ENCODE measurements at places on chromosomes 5 and 9. TPM values are rescaled to one million over a fixed set of nuclear protein-coding genes. Genes with fewer than 3 reads are reported as not detected.

Gene DOCK8
- total RNA-seq: 27.5 TPM

Gene HRCT1
- 9.5 TPM for total RNA-seq

Gene LCP2
- total RNA-seq: 52.7 TPM

Gene CA9
- total RNA-seq: not detected

Gene FGF18
- 0.66 TPM for total RNA-seq

Gene SGCD
- total RNA-seq: 7.3 TPM

Gene UAP1L1
- total RNA-seq: 6.7 TPM

Gene ECSCR
- total RNA-seq: 15.8 TPM

Gene QRFP
- not detected for total RNA-seq

Gene PDZD2
- total RNA-seq: 44.2 TPM

Gene ANKRD18A
- total RNA-seq: not detected

Gene TOR1B
- 32.3 TPM for total RNA-seq

Gene KIF24
- 0.65 TPM for total RNA-seq

Gene SPAAR
- total RNA-seq: 7.8 TPM

Gene AMBP
- not detected for total RNA-seq

Gene CER1
- not detected for total RNA-seq

Gene GMCL2
- total RNA-seq: not detected

Gene RAB3C
- total RNA-seq: 0.33 TPM

Gene ST8SIA4
- 10.4 TPM for total RNA-seq

Gene PCDHA6
- 0.49 TPM for total RNA-seq

Gene GNA14
- total RNA-seq: 6.4 TPM

Gene UHRF2
- 48.3 TPM for total RNA-seq

Gene MUSK
- not detected for total RNA-seq

All from subcutaneous adipose tissue (tissue), 4 donors.